ENCODE measurements at places on chromosomes 3 and 15.

GRCh38 chr3:134803051-134803505 is 8.0 kb downstream of the EPHB1 start:
- DNase-seq = no peak

- no peak for DNase-seq
Observed at GRCh38 chr15:101193120-101193644, 58.7 kb downstream of the CHSY1 start.

- DNase-seq = no peak
Observed at GRCh38 chr3:110307065-110307809, 764.4 kb upstream of the NECTIN3 start.

DNA sequence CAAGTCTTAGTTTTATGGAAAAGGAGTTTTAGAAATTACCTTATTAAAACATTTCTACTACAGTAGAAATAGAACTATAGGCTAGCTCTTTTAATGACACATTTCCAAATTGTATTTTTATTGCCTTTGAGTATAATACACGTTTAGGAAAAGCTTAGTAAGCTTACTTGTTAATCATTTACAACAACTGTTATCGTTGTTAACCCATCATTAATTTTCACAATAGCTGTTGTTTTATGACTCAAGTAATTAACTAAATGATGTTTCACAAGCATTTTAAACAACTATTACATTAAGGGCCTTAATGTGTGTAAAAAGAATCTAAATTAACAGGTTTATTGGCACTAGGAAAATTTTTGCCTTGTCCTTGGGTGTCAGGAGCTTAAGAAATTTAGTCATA is 120.5 kb upstream of the THRB start:
- no peak for DNase-seq

- no peak for DNase-seq
Observed at GRCh38 chr15:88067331-88067685, 189.2 kb downstream of the NTRK3 start.

DNA sequence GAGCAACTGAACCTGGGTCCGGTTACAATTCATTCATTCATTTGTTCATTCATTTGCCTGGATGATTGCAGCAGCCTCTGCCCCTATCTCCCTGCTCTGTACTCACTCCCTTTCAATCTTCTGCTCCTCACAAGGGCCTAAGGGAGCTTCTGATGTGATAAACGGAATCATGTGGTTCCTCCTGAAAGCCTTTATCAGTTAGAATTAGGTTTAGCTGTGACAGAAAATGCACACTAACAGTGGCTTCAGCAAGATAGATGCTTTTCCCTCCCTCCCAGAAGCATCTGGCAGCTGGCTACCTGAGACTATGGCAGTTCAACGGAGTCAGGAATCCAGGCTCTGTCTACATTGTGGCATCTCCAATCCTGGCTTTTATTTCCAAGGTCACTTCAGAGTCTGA is 196.0 kb downstream of the ADAMTS9 start:
- DNase-seq = no peak
